Right atrium auricular region (tissue), 2 donors: ENCODE measurements at places on chromosomes 1 and 21. TPM values are rescaled to one million over a fixed set of nuclear protein-coding genes. Genes with fewer than 3 reads are reported as not detected.
A peak's percentile ranks its signal among the peaks of the same experiment; 100 is the strongest.

GRCh38 chr1:68234094-68234493 is 1.8 kb upstream of the WLS start:
- DNase-seq: no peak
- no peak overlapping the region for H3K4me3 ChIP-seq
- H3K36me3 ChIP-seq: no peaks in the 10 kb centered on the region
- no peak overlapping the region for H3K27ac ChIP-seq
- H3K27me3 ChIP-seq: no peaks in the 10 kb centered on the region

Gene TMPRSS3
- total RNA-seq: 2.4 TPM

Gene NBPF26
- 6.9 TPM for total RNA-seq

Gene KRTAP11-1
- total RNA-seq: not detected

DNA sequence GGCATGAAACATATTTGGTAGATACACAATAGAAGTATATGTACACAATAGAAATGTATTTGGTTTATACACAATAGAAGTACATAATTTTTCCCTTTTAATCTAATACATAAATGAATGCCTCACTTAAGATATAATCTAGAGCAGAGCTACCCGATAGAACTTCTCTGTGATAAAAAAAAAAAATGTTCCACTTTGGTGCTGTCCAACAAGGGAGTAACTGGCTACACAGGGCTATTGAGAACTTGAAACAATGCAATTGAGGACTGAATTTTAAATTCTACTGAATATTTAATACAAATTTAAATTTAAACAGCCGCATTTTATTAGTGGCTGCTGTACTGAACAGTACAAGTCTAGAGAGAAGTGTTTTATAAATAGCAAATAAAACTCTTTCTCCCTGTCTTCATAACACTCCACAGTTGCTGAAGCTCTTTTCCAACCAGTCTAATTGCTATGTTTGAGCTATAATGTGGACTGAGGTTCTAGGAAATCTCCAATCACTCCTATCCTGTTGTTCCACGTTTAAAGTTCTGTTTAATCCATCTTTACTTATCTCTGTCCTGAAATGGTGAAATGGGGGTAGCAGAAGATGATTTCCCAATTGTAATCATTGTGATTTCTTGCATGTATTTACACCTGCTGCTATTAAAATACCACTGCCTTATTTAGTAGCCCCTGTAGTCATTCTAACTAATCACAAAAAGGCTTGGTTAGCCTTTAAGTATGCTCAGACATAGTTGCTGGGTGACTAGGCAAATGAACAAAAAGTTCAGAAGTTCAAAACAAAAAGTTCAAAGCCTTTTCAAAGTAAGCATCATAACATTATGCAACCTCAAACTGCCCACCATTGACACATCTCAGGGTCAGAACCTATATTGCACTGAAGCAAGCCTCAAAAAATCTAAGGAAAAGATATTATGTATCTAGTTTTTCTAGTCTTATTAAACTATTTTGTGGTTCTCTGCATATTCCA is 192.3 kb upstream of the C1orf87 start:
- no peaks in the 10 kb centered on the region for H3K4me1 ChIP-seq
- no peak overlapping the region for H3K27ac ChIP-seq
- no peaks in the 10 kb centered on the region for H3K36me3 ChIP-seq
- H3K4me3 ChIP-seq: no peak overlapping the region
- DNase-seq: no peak

- no peak for DNase-seq
- no peak overlapping the region for H3K27ac ChIP-seq
- no peaks in the 10 kb centered on the region for H3K36me3 ChIP-seq
- H3K4me3 ChIP-seq: no peak overlapping the region
- no peaks in the 10 kb centered on the region for H3K27me3 ChIP-seq
Measured at GRCh38 chr1:218765753-218766152, 407.9 kb upstream of the LYPLAL1 start.

DNA sequence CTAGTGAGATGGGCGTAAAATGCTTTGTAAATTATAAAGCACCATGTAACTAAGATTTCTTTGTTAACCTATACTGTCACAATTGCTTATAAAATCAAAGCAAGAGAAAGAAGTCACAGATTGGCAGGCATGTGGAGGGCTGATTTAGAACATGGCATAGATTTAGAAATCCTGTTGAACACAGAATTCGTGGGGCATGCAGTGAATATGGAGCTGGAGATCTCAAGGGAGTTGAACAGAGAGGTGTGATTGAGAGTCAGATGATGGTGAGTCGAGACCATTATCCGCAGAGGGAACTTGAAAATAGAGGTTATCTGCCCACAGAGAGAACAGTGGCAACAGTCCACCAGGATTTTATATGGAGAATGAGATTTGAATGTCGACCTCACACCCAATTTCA is 27.6 kb downstream of the PBX1 start:
- H3K27ac ChIP-seq: peak overlapping the region; percentile 31
- DNase-seq: no peak
- H3K27me3 ChIP-seq: no peaks in the 10 kb centered on the region
- no peak overlapping the region for H3K4me3 ChIP-seq
- H3K36me3 ChIP-seq: no peaks in the 10 kb centered on the region

DNA sequence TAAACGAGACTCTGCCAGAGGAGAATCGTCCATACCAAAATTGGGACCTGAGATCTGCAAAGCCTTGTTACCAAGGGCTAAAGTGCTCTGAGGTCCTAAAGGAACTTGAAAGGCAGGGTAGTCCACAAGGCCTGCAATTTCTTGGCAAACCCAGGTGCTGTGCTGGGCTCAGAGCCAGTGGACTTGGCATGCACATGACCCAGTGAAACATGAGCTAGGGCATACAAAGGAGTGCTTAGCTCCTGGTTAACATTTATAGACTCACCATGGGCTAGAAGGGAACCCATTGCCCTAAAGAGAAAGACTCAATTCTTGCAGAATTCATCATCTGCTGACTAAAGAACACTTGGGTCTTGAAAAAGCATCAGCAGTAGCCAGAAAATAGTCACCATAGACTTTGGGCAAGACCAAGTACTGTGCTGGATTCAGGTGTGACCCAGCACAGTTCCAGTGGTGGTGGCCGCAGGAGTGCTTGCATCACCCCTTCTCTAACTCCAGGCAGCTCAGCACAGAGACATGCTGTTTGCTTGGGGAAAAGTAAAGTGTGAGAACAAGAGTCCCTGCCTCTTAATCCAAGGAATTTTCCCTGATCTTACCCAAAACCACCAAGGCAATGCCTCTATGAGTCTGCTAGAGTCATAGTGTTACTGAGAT is 1069.4 kb upstream of the ADGRL2 start:
- no peak overlapping the region for H3K4me3 ChIP-seq
- H3K4me1 ChIP-seq: no peaks in the 10 kb centered on the region
- no peak overlapping the region for H3K27ac ChIP-seq

- no peaks in the 10 kb centered on the region for H3K36me3 ChIP-seq
- DNase-seq: no peak
- H3K4me3 ChIP-seq: no peak overlapping the region
- H3K4me1 ChIP-seq: no peaks in the 10 kb centered on the region
Measured at GRCh38 chr1:152873495-152873894, 4.6 kb upstream of the SMCP start.

DNA sequence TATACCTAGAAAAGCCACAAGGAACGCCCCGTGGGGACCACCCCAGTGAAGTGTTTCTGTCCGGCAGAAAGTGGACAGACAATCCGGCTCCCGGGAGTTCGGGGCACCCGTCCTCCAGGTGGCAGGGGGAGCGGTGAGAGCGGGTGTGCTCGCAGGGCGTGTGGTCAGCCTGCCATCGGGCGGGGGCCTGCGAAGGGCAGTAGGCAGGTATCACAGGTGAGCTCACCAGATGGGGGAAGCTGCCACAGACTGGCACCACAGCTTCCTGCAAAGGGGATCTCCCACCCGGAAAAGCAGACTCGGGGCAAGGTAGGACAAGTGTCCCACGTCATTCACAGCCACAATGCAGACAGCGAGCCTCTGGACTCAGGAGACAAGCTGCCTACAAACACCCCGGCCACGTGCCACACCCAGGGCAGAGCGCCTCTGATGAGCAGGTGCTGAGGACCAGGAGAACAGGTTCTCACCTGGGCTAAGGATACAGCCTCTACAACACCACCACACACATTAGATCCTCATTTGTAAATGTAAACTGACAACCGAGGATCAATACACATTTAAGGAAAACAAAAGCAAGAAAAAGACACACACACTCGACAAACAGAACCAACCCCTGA is 36.4 kb downstream of the VPS26C start:
- H3K36me3 ChIP-seq: peaks cover 70% of the 10 kb centered on the region
- no peak overlapping the region for H3K4me3 ChIP-seq
- H3K4me1 ChIP-seq: no peaks in the 10 kb centered on the region
- no peaks in the 10 kb centered on the region for H3K27me3 ChIP-seq

DNA sequence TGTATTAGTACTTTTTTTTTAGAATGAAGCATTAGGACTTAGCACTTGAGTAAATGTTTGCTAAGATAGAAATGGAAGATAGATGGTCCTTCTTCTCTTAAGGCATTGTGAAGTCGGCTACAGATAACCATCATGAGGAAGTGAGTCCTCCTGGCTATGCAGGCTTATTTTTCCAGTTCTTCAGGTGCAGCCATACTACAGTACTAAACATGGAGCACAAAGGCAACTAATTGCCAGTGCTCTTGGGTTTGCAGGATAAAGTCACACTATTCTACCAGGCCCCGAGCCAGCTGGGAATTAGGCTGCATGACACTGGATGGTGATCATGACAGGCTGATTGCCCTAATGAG is 197.3 kb upstream of the SGIP1 start:
- DNase-seq: no peak
- H3K4me3 ChIP-seq: no peak overlapping the region
- peaks cover 77% of the 10 kb centered on the region for H3K4me1 ChIP-seq
- peak overlapping the region; percentile 88 for H3K27ac ChIP-seq
- H3K27me3 ChIP-seq: no peaks in the 10 kb centered on the region

DNA sequence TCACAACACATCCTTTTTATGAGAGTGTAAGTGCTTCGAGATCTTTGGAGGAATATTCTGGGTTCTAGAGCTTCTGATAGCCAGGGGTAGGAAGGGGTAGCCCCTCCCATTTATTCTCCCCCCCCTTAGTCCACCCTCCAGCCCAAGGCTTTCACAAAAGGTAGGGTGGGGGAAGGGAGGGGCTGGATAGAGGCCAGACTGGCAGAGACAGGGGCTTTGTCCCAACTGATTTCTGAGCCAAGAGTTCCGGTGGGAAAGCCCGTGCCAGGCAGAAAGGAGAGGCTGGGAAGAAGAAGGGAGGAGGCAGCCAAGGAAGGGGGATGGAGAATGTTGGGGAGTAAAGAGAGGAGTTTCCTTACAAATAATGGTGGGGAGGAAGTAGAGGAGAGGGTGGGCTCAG is 3.1 kb downstream of the BCAN start:
- H3K27me3 ChIP-seq: peaks cover 3% of the 10 kb centered on the region
- no peaks in the 10 kb centered on the region for H3K4me1 ChIP-seq
- no peak for DNase-seq
- no peak overlapping the region for H3K27ac ChIP-seq
- no peaks in the 10 kb centered on the region for H3K36me3 ChIP-seq

DNA sequence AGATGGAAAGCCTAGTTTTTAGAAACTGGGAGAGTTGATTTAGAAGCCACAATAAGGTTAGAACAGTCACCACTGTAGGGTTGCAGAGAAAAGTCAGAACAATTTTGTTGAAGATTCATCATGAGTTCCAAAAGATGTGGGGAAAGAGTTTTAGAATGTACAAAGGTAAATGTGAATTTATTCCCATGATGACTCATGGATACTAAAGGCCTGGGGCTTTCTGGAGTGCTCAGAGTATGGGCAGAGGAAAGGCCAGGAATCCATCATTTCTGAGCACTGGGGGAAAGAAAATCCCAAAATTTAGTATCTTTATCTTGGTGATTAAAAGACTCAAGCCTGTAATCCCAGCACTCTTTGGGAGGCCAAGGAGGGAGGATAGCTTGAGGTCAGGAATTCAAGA is 17.8 kb downstream of the YBX1 start:
- no peaks in the 10 kb centered on the region for H3K4me1 ChIP-seq
- no peak overlapping the region for H3K4me3 ChIP-seq

GRCh38 chr1:178966312-178966711 is 59.4 kb upstream of the FAM20B start:
- no peaks in the 10 kb centered on the region for H3K27me3 ChIP-seq
- H3K4me1 ChIP-seq: no peaks in the 10 kb centered on the region
- H3K36me3 ChIP-seq: no peaks in the 10 kb centered on the region
- DNase-seq: no peak
- no peak overlapping the region for H3K4me3 ChIP-seq

DNA sequence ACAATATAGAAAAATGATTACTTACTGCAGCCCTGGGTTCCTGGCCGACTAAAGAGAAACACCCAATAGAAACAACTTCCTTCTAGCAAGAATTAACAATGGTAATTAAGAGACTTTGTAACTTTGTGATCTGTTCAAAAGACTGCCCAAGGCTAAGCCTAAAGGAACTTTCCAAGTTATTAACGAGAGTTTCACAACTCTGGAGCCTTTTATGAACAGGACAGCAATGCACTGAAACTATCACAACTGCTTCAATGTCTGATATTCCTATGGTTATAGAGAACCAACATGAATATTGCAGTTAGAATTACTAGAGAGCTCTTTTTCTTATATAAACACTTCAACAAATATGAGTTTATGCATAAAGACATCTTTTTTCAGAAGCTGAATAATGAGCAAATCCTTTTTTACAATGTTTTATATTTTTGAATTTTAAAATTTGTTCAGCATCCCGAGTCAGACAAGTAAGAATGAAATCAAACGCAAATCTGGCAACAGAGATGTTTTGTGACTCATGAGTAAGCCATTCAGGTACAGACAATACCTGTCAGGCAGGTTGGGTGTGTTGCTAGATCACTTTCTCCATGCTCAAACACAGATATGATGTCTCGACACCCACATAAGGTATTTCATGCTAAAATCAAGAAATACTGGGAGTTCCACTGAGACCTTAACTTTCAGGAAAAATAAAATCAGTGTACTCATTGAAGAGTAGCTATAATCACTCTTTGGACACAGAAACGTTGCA is 22.2 kb upstream of the KCNJ15 start:
- no peaks in the 10 kb centered on the region for H3K36me3 ChIP-seq
- no peak overlapping the region for H3K27ac ChIP-seq
- no peak overlapping the region for H3K4me3 ChIP-seq
- no peak for DNase-seq
- peaks cover 4% of the 10 kb centered on the region for H3K4me1 ChIP-seq
- H3K27me3 ChIP-seq: no peaks in the 10 kb centered on the region

GRCh38 chr1:221869779-221870178 is 127.9 kb upstream of the DUSP10 start:
- no peak overlapping the region for H3K4me3 ChIP-seq
- H3K27ac ChIP-seq: no peak overlapping the region
- no peaks in the 10 kb centered on the region for H3K36me3 ChIP-seq
- no peaks in the 10 kb centered on the region for H3K27me3 ChIP-seq

Gene TTC22
- 0.70 TPM for total RNA-seq
